Umbilical cord (tissue), 2 donors: ENCODE measurements at places on chromosomes 5 and 9. TPM values are rescaled to one million over a fixed set of nuclear protein-coding genes. Genes with fewer than 3 reads are reported as not detected.
A peak's percentile ranks its signal among the peaks of the same experiment; 100 is the strongest.

DNA sequence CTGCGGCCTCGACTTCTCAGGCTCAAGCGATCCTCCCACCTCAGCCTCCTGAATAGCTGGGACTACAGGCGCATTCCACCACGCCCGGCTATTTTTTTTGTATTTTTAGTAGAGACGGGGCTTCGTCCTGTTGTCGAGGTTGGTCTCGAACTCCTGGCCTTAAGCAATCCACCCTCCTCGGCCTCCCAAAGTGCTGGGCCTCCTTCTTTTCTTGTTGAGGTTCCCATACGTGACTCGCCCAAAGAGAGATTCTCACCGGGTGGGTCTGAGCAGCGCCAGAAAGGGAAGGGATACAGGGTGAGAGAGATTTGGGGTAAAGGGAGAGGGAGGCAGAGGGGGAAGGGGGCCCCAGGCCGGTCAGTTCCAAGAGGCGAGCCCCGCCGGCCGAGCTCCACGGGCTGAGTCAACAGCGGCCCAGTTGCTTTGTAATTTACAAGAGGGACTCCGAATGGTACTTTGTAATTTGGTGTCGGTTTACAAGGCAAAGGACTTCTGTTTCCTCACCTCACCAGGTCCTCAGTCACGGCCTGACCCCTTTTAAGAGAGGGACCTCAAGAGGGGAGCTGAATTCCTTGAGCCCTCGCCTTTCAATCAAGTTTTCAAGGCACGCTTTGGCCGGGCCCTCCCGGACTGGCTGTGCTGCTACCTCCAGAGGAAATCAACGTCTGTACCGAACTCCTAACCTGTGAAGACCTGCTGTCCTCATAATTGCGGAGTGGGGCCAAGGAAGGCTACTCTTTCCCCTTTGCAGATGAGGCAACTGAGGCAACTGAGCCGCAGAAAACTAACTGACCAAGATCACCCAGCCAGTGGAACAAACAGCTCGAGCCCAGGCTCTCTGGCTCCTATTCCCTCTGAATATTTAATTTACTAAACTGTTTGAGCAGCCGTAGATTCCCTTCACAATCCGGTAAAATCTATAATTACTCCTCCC lies 3.3 kb upstream of the DMRT2 start:
- DNase-seq, result no peak

- DNase-seq, result no peak
Observed at GRCh38 chr9:7313389-7313788, 486.2 kb downstream of the DMAC1 start.

DNA sequence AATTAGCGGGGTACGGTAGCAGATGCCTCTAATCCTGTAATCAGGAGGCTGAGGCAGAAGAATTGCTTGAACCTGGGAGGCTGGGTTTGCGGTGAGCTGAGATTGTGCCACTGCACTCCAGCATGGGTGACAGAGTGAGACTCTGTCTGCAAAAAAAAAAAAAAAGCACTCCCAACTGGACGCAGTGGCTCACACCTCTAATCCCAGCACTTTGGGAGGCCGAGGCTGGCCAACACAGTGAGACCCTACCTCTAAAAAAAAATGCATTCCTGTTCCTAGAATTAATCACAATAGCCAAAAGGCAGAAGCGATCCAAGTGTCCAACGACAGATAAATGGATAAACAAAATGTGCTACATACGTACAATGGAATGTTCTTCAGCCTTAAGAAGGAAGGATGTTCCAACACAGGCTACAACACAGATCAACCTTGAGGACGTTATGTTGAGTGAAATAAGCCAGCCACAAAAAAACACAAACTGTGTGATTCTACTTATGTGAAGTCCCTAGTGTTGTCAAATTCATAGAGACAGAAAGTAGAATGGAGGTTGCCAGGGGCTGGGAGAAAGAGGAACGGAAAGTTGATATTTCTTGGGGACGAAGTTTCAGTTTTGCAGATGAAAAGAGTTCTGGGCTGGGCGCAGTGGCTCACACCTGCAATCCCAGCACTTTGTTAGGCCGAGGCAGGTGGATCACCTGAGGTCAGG lies 13.8 kb downstream of the FAM78A start:
- DNase-seq, result no peak

DNA sequence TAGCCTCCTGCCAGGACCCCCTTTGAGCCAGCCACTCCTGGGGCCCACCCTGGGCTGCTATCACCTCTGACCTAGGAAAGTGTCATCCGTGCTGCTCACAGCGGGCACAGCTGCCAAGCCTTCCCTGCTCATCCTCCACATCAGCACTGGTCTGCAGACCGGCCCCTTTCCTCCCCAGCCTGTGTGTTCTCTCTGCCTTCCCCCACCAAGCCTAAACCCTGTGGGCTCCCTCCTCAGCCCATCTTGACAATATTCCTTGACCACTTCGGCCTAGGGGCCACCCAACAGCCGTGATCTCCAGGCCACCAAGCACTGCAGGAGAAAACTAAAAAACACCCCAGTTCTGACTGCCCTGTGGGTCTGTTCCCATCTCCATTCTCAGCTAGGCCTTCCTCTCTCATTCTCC lies 135.1 kb downstream of the DAB2IP start:
- no peak for DNase-seq

- no peak for DNase-seq
Observed at GRCh38 chr9:91012933-91013841, 211.6 kb downstream of the SYK start.

GRCh38 chr9:26725573-26725972 lies 167.0 kb downstream of the CAAP1 start:
- no peak for DNase-seq

GRCh38 chr9:126707083-126707482 lies 93.4 kb downstream of the LMX1B start:
- DNase-seq, result no peak

GRCh38 chr5:152987131-152987530 lies 503.3 kb upstream of the GRIA1 start:
- peak; percentile 69 for DNase-seq

DNA sequence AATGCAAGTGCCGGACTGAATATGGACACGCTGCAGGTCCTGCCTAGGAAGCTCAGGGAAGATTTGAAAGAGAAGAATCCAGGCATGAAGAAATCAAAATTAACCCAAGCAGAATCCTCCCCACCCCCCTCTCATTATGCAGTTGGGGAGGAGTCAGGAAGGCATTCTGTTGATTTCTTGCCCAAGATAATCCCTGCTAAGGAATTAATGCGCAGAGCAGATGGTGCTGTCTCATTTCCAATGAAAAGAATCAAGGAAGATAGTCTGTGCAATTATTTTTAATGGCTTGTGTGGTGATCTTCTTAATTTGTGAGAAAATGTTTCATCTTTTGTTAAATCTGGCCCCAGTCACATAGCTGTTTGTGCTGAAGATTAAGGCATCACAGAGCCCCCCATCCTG lies 145.0 kb downstream of the ZNF462 start:
- DNase-seq, result no peak

DNA sequence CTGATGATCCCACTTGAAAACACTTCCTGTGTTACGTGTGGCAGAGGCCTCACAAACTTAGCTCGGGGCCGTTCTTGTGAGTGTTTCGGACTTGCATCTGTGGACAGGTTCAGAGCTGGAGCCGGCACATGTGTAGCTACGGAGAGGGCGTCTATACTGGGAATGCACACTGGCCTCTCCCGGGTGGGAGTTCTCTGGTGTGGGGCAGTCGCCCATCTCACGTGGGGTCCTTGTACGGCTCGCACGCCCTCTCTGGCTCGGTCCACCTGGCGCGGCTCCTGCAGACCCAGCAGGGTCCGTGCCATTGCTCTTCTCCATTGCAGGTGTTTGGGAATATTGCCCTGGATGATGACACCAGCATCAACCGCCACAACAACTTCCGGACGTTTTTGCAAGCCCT lies 197.9 kb downstream of the CACNA1B start:
- DNase-seq, result no peak

GRCh38 chr9:12441506-12441905 lies 251.7 kb upstream of the TYRP1 start:
- DNase-seq, result no peak

DNA sequence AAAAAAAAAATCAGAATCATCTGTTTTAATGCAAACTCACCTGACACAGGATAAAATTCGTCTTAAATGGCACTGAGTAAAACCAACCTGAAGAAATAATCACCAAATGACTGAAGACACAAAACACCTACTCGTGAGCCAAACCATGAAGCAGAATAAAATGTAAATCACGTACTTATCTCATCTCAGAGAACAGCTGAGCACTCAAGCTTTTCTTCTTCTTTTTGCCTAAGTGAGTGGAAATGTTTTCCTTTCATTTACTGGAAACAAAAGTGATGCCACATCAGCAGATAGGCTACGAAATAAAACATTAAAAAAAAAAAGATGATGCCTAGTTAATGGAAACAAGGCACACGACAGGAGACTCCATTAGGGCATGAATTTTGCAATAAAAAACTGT lies 36.4 kb downstream of the ATPSCKMT start:
- no peak for DNase-seq

DNA sequence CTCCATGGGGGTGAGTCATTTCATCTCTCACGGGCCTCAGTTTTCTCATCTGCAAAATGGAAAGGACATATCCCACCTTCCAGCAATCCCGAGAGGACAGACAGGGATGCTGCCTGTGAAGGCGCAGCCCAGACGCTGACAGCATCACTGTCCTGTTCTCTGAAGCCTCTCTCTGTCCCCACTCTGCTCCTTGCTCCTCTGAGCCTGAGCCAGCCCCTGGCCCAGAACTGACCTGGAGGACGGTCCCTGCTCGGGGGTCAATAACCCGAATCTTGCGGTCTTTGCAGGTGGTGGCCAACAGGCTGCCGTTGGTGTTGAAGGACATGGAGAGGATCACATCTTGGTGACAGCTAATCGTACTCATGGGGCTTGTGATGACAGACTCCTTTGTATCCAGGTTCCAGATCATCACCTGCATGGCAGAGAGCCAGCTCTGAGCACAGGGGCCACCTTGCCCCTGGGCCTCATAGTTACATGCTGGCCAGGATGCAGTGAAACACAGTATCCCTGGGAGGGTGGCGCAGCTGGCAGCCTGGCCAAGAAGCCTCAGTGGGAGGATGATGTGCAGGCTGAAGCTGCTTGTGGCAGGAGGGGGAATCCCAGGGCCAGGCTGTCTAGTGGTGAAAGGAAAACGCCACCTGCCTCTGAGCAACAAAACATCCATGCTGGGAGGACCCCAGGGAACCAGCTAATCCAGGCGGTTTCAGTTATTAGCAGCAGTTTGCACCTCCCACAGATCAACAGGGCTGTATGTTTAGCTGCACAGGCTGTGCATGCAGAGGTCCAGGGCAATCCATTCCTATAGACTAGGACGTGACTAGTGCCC lies 14.0 kb upstream of the TRIM14 start:
- DNase-seq, result no peak

DNA sequence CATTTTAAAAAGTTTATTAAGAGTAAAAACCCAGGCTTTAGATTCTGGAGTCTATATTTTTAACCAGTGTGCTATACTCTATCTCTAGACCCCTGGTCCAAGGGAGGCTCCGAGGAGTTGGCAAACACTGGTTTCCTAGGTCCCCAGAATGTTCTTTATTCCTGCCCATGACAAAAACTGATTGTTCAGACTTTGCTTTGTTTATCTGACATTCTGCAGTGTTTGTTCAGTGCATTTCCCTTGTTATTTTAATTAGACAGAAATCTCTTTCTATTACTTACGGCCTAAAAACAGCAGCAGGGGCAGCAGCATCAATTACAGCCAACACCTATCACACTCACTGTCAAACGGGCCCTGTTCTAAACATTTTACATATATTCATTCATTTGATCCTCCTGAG lies 2011.6 kb upstream of the WWC1 start:
- DNase-seq, result no peak

DNA sequence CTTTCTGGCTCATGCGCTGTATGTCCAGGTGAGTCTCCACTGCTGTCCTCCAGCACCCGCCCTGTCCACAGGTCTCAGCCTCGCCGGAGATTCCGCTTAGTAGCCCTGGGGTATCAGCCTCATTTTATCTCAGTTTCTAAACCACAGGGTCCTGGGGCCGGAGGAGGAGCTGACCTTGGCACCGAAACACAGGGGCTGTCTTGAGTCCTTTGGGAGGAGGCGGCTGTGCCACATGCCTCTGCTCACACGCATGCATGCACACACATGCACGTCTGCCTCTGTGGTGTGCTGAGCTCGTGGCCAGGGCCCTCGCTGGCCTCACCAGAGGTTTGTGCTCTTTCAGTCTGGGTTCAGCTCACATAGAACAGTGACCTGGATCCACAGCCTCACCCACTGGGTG lies 23.3 kb downstream of the TRIP13 start:
- no peak for DNase-seq

DNA sequence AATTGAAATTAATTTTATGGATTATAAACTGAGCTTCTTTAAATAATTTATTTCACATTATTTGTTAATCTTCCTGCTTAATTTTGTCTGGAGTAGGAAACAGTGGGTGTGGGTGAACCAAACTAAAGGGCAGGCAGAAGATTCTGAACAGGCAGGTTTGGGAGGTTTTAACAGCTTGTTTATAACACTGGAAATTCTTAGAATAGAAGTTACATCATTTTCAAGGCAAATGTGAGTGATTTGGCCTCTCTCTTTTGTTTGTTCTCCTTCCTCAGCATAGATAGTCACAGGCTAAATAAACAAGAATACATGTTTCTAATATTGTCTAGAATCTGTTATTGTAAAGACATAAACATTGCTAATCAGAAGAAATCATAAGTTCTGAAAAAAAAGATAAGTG lies 970.9 kb upstream of the NUDT12 start:
- DNase-seq, result peak; percentile 56

GRCh38 chr5:176742246-176743105 lies 67.9 kb upstream of the UNC5A start:
- no peak for DNase-seq

- no peak for DNase-seq
Observed at GRCh38 chr9:928363-929042, 48.0 kb upstream of the DMRT3 start.

DNA sequence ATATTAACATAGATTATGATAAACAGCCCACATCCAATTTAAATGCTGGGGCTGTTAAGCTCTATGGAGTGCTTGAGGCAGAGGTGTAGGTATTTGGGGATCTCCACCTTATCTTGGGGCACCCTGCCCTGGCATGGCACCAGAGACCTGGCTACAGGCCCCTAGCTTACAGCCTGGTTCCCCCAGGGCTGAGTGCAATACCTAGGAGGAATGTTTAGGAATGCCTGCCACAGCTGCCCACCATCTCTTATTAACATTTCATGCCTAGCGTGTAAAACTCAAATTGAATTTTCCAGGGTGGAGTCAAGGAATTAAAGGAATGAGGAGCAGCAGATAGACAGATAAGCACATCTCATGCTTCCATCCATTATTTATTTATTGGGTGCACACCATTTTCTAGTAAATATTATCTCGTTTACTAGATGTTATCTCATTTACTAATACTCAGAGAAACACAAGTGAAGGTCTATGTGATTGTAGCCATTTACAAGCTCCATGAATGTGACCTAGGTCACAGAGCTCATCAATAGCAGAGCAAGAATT lies 55.6 kb upstream of the TNFSF8 start:
- DNase-seq, result no peak

- DNase-seq, result no peak
Observed at GRCh38 chr5:96966801-96967200, 30.9 kb downstream of the LNPEP start.

Gene GCNT4
- total RNA-seq, result 15.2 TPM

Gene GAS1
- 436 TPM for total RNA-seq

Gene TMEFF1
- total RNA-seq, result not detected

Gene NFIB
- 33.0 TPM for total RNA-seq

Gene SLIT3
- 82.6 TPM for total RNA-seq

Gene SH3GL2
- 3.6 TPM for total RNA-seq

Gene HK3
- total RNA-seq, result 4.6 TPM

Gene FBXL7
- 7.9 TPM for total RNA-seq

Gene ZNF879
- total RNA-seq, result 14.9 TPM

Gene ADRA1B
- total RNA-seq, result 0.48 TPM

Gene ZNF454
- total RNA-seq, result 2.4 TPM

Gene BRINP1
- 1.9 TPM for total RNA-seq

Gene IL6ST
- 225 TPM for total RNA-seq

Gene XPA
- 49.8 TPM for total RNA-seq

Gene HAVCR2
- 19.7 TPM for total RNA-seq

Gene NR3C1
- total RNA-seq, result 152 TPM
